Hematopoietic multipotent progenitor cell treated with erythropoietin and hydrocortisone succinate and interleukin-3 and kit ligand, for 4 days (in vitro differentiated cells): ENCODE measurements at places on chromosomes 6 and 20.

GRCh38 chr6:10441004-10441654, 26.3 kb upstream of the TFAP2A start:
- DNase-seq: no peak

GRCh38 chr20:32999603-33000250, 4.5 kb downstream of the SUN5 start:
- DNase-seq: peak; percentile 72

GRCh38 chr6:46329568-46329967, 158.8 kb upstream of the ENPP5 start:
- DNase-seq: no peak

GRCh38 chr6:28277746-28278145, 3.6 kb upstream of the PGBD1 start:
- DNase-seq: no peak

- no peak for DNase-seq
These were observed 27.9 kb upstream of the TMEM181 start for GRCh38 chr6:158531970-158532369.

DNA sequence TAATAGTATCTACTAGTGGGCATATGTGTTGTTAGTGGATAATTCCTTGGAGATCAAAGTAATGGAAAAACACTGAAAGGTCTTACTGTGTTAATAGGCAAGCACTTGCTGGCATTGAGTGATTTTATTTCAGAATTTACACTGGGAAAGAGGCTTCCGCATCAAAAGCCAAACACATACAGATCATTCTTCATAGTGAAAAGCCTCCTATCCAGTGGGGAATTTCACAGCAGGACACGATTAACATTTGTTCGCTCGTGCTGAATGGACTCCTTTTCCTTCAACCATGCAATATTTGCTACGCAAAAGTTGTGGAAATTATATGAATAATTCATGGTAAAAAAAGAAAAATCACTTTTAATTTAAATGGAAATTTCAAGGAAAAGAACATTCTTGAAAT, 26.4 kb downstream of the GABRR1 start:
- no peak for DNase-seq

GRCh38 chr6:89862273-89862672, 32.0 kb upstream of the GJA10 start:
- DNase-seq: peak; percentile 53
